ENCODE measurements at places on chromosomes 4 and X. TPM values are rescaled to one million over a fixed set of nuclear protein-coding genes. Genes with fewer than 3 reads are reported as not detected.

Gene NSUN7
- 0.28 TPM for polyA plus RNA-seq

DNA sequence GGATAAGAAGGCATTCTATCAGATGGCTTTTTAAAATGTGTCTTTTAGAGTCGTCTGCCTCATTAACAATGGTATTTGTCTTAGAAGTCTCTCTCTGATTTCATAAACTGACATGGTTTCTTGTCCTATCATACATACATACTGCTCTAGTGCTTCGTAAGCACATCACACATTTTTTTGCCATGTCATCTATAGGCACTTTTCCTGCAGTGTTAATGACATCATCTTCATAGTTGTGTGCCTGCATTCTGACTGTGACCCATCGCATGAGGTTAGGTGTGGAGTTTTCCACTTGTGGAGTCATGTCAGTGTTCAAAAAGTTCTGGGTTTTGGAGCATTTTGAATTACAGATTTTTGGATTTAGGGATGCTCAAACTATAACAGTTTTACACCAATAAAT is 361.6 kb upstream of the SPOCK3 start:
- no peak for DNase-seq

DNA sequence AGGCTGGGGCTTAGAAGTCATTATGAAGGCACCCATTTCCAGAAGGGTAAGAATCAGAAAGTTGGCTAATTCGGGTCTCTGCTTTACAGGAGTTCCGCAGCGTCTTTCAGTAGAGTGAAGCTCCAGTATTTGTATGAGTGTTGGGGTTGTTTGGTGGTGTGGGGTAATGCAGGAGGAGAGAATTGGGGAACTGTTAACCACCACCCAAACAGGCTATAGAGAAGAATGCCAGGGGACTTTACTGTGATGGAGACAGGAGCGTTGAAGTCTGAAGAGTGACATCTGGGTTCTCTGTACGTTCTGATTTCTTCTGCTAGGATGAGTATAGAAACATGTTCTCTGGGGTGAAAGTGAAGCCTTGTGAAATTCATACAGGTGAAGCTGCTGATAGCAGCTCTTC is 96.3 kb downstream of the TBL1X start:
- no peak for DNase-seq

Gene CDKL2
- polyA plus RNA-seq, result 0.58 TPM

Gene PRDM8
- 3.5 TPM for polyA plus RNA-seq

Gene IRS4
- not detected for polyA plus RNA-seq

Data from SK-N-SH (cell line).